CD4-positive, alpha-beta T cell (primary cell): ENCODE measurements at places on chromosomes 4 and X.
A peak's percentile ranks its signal among the peaks of the same experiment; 100 is the strongest.

- DNase-seq, result no peak
These were observed 65.8 kb upstream of the ETNPPL start for GRCh38 chr4:108828620-108829019.

- no peak for DNase-seq
These were observed 234.1 kb upstream of the IGFBP7 start for GRCh38 chr4:57344296-57344695.

DNA sequence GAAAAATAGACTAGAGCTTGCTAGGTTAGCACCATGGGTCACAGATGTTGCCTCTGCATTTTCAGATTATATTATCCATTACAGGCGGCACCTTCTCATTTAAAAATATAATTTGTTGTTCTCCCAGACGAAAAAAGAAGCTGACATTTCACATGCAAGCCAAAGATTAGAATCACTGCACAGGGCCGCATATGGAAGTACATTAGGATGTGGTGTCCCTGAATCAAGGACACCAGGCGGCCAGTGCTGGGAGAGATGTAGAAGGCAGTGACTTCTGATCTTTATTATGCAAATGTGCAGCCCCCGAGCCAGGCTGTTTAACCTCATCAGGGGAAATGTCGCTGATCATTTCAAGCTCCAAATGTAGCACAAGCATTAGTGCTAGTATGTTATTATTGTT lies 22.8 kb downstream of the REELD1 start:
- DNase-seq, result no peak

- DNase-seq, result no peak
These were observed 1.2 kb downstream of the TFE3 start for GRCh38 chrX:49041744-49042580.

DNA sequence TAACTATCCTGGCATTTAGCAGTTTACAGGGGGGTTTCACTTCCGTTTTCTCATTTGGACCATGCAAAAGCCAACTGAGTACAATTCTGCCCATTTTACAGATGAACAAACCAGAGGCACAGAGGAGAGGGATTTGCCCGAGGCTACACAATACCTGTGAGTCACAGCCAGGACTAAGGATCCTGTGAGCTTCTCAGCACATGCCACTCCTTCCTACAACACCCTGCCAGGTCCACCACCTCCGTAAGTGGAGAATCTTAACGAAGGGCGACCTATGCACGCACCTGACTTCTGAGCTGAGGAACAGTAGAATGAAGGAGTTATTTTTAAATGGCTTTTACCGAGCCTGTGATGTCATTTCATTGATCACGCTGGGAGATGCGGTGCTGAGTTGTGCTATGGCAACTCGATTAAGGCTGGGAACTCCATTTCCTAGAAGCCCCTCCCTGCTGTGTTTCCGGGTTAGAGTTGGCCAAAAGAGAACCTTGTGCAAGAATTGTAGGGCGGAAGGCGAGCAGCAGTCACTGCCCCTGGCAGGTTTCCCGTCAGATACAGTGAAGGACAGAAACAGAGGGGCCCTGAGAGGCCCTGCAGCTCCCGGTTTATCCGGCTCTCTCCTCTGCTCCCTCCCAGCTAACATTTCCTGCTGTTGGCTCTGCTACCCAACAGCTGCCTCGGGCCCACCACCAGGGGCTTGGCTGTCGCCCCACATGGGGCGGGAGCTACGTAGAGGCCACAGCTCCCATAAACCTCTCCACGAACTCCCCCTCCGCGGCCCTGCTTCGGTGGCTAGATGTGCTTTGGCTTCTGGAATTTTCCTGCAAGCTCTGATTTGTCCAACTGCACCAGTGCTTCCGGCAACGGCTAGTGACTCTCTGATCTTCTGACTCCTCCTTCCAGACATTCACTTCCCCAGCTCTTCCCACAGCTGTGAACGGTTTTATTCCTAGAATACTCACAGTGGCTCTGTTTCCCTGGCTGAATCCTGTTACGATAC lies 75.1 kb upstream of the USP9X start:
- DNase-seq, result peak; percentile 15

DNA sequence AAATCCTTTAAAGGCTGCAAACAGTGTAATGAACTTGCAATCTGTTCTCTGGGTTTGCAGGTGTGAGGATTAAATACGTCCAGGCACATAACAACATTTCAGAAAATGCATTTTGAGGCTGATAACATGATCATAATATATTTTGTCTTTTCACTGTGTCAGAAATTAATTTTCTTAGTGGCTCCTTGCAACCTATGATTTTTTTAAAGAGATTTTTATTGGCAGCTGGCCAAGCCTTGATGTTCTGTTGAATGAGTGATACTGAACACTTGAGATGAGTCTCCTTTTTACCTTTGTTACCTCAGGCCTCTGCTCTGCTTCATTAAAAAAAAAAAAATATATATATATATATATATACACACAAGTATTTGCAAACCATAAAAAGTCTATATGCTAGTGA lies 68.2 kb upstream of the TENM3 start:
- no peak for DNase-seq

GRCh38 chr4:17316566-17316965 lies 195.3 kb downstream of the QDPR start:
- DNase-seq, result no peak

- DNase-seq, result no peak
These were observed 287.3 kb downstream of the STK32B start for GRCh38 chr4:5338531-5338930.

DNA sequence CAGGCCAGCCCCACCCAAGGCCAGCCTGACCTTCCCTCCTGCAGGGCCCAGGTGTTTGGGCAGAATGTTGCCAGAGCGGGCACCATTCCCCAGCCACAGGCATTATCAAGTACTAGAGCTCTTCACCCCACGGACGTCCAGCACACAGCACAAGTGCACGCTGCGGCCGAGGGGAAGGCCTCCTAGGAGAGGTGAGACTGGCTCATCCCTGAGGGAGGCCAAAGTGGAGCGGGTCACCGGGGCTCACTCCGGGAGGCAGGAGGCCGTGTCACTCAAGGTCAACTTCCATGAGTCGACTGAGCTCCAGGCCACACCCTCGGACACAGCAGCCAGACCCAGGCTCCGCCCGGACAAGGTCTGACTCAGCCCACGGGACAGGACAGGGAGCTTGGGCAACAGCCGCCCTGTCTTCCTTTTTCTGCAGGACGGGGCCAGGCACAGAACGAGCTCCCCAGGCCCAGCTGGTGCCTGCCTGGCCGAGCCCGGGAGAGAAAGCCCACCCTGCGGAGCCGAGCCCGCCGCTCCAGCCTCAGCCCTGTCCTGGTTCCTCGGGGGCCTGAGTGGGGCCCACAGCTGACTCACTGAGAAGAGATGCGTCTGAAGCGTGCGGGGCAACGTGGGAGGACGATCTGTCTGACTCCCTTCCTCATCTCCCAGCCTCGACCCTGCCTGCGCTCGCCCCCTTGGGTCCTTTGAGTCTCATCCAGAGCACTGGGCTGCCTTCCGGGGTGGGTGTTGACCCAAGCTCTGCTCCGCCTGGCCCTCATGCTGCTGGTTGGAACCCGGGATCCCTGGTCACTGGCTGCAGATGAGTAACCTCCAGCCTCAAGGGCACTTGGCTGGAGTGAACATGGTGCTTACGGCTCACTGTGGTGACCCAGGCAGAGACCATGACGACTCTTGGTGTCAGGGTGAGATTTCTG lies 1.6 kb downstream of the SLC49A3 start:
- no peak for DNase-seq
